Glomerular endothelial cell (primary cell): ENCODE measurements at places on chromosomes 3 and 15. TPM values are rescaled to one million over a fixed set of nuclear protein-coding genes. Genes with fewer than 3 reads are reported as not detected.

The FBXO40 gene
- total RNA-seq: not detected in 2 replicates

The PAQR5 gene
- total RNA-seq: 0.29 TPM in 1 of 2 replicates, not detected in the other

The HDDC3 gene
- 15.7 and 26.7 TPM in 2 replicates for total RNA-seq

The ARGFX gene
- not detected in 2 replicates for total RNA-seq

DNA sequence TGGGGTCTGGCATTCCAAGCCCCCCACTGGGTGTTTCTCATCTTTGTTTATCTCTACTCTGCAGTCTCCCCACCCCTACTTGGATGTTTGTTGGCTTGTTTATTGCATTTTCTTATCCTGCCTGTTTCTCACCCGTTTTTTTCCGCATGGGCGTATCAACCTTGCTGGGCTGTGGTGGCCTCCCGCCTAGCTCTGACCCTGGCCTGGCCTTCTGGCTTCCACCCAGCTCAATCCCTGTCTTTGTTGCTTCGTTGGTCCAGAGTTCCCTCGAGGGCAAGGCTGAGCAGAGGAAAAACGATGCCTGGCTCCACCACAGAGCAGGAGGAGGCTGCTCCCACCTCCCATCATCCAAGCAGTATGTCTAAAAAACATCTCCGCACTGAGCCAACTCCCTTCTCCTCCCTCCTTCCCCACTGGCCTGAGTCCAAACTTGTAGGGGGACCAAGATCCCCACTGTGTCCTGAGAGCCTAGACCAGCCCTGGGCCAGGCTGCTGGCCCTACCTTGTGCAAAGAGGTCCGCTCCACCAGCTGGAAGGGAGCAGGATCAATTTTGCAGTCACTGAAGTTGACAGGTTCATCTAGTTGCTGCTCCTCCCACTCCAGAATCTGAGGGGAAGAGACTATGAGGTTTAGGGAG, 9.8 kb downstream of the CLCN2 start:
- no peak for DNase-seq

- DNase-seq: no peak
These were observed 36.7 kb downstream of the SRP14 start for GRCh38 chr15:40002295-40002694.

- no peak for DNase-seq
These were observed 233.6 kb upstream of the CTDSPL start for GRCh38 chr3:37627951-37628620.

GRCh38 chr15:30046430-30046829, 36.3 kb upstream of the GOLGA8J start:
- DNase-seq: no peak

GRCh38 chr15:89732451-89733172, 18.4 kb downstream of the MESP1 start:
- no peak for DNase-seq

- DNase-seq: no peak
These were observed 11.2 kb downstream of the ISLR2 start for GRCh38 chr15:74141591-74141990.

- no peak for DNase-seq
These were observed 232.8 kb downstream of the AGBL1 start for GRCh38 chr15:86312486-86312885.

DNA sequence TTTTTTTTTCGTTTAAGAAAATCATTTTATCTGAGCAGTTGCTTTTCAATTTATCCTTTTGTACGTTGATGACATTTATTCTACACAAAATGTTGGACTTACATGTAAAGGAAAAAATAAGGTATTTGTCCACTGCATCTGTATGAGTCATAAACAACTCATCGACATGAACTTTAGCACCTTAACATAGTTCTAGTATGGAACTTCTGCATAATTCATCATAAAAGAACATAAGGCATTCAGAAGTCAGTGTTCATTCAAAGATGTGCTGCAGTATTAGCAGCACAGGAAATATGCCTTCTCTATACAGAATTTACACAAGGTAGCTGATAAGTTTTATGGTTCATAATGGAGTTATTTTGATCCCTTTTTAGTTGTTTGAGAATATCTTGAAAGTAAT, 801.6 kb downstream of the CADM2 start:
- no peak for DNase-seq

GRCh38 chr3:185825006-185825638, at the start of gene IGF2BP2:
Gene IGF2BP2 (minus strand): TSS chr3:185825042. CDS start chr3:185824960, 82 bp downstream.
- DNase-seq: no peak

- DNase-seq: no peak
These were observed 109.7 kb upstream of the SLC7A14 start for GRCh38 chr3:170695486-170696064.

DNA sequence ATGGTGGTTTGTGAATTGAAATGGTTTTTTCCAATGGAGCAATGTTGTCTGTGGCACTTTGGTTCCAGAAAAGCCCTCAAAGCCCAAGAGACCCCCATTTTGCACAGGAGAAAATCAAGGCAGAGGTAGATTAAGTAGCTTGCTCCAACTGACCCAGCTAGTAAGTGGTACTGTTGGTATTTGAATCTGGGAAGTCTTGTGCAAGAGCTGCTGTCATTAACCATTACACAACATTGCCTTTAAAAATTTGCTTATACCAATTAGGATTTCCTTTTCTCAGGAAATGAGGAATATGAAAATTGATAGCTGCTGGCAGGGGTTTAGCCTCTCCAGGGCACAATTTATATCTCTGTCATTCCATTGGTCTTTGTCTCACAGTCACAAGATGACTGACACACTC, 102.4 kb upstream of the UBE3A start:
- no peak for DNase-seq

DNA sequence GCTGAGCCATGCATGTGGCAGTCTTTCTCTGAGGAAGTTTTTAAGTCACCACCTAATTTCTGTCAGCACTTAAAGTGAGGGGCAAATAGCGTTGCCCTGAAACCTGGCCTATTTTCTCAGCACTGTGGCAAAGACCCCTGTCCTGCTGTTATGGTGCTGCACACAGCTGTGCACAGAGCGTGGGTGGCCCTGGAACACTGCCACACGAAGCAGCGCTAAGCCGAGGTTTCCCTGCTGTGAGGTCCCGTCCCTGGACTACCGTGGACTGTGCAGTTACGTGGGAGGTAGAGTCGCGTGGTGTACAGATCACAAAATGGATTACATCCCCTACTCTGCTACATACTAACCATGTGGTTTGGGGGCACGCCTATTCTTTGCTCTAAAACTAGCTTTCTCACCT, 101.6 kb upstream of the NR2E3 start:
- DNase-seq: no peak

DNA sequence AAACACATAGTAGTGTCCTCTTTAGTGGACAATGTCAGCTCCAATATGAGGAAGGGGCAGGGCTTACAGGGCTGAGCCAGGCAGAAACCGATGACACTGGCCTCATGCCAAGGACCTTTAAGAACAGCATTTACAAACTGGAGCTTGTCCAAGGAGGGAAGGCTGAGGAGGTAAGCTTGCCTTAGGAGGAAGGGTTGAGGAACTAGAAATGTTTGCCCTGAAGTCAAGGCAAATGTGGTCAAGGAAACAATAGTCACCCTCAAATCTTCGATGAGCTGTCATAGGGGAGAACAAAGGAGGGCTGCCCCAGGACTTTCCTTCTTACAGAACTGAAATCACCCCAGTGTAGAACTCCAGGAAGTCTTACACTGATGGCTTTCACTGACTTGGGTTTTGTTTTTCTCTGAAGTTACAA, 136.4 kb downstream of the LIPC start:
- no peak for DNase-seq
